ENCODE measurements at places on chromosomes 11 and 22. TPM values are rescaled to one million over a fixed set of nuclear protein-coding genes. Genes with fewer than 3 reads are reported as not detected.
A peak's percentile ranks its signal among the peaks of the same experiment; 100 is the strongest.

The ESAM gene
- 25.3 TPM for total RNA-seq

The SPON1 gene
- total RNA-seq = 13.5 TPM

The TRIM29 gene
- total RNA-seq = 2.4 TPM

The ADAMTS15 gene
- total RNA-seq = 18.4 TPM

The GGTLC3 gene
- not detected for total RNA-seq

DNA sequence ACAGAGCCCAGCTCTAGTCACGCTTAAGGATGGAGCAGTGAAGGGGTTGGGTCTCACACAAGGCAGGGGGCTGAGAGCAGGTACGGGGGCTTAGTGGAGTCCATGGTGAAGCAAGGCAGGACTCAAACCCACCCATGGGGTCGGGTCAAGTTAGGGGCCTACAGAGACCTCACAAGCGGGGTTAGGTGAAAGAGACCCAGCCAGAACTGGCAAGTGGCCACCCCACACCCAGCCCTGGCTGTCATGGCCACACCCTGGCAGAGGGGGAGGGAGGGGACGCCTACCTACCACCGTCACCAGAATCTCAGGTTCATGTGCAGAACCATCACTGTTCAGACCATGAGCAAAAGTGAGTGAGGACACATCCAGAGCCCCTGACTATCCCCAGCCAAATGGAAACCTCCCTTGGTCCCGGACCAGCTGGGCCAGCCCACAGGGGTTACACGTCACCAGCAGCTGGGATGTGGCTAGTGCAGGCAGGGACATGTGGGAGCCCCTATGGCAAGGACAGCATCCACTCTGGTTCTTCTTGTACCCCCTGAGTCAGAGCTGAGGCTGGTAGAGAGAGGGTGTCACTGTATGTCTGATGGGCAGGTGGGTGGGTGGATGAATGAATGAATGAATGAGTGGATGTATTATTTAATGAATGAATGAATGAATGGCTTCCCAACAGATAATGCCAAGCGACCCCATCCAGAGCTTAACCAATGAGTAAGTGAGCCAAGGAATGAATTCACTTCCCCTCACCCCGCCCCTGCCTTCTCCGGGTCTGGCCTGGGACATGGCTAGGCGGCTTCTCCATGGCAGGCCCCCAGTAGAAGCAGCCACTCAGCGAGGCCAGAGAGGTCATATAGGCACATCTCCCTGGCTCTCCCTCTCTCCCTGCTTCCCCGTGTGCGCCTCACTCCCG lies 681.6 kb downstream of the TBC1D22A start:
- no peaks in the 10 kb centered on the region for H3K36me3 ChIP-seq
- H3K4me3 ChIP-seq = no peak overlapping the region
- H3K27ac ChIP-seq = no peak overlapping the region

GRCh38 chr11:134592391-134592990 lies 180.4 kb upstream of the B3GAT1 start:
- no peaks in the 10 kb centered on the region for H3K4me1 ChIP-seq
- DNase-seq = no peak
- no peaks in the 10 kb centered on the region for H3K27me3 ChIP-seq
- no peak overlapping the region for H3K27ac ChIP-seq
- H3K4me3 ChIP-seq = no peak overlapping the region

GRCh38 chr22:28801845-28802594 lies 1.7 kb upstream of the XBP1 start:
- peak overlapping the region; percentile 98 for H3K27ac ChIP-seq
- H3K4me3 ChIP-seq = no peak overlapping the region
- H3K4me1 ChIP-seq = peaks cover 49% of the 10 kb centered on the region
- peaks cover 8% of the 10 kb centered on the region for H3K36me3 ChIP-seq
- DNase-seq = no peak

- H3K36me3 ChIP-seq = no peaks in the 10 kb centered on the region
- H3K4me1 ChIP-seq = peaks cover 26% of the 10 kb centered on the region
- no peak overlapping the region for H3K27ac ChIP-seq
- no peak for DNase-seq
- H3K27me3 ChIP-seq = no peaks in the 10 kb centered on the region
These were observed 10.8 kb upstream of the CYP2R1 start for GRCh38 chr11:14902650-14903350.

GRCh38 chr22:45240104-45240809 lies 437 bp downstream of the KIAA0930 start:
- no peak overlapping the region for H3K27ac ChIP-seq
- DNase-seq = no peak
- H3K4me3 ChIP-seq = peak overlapping the region; percentile 80
- H3K36me3 ChIP-seq = peaks cover 17% of the 10 kb centered on the region
- H3K27me3 ChIP-seq = no peaks in the 10 kb centered on the region

DNA sequence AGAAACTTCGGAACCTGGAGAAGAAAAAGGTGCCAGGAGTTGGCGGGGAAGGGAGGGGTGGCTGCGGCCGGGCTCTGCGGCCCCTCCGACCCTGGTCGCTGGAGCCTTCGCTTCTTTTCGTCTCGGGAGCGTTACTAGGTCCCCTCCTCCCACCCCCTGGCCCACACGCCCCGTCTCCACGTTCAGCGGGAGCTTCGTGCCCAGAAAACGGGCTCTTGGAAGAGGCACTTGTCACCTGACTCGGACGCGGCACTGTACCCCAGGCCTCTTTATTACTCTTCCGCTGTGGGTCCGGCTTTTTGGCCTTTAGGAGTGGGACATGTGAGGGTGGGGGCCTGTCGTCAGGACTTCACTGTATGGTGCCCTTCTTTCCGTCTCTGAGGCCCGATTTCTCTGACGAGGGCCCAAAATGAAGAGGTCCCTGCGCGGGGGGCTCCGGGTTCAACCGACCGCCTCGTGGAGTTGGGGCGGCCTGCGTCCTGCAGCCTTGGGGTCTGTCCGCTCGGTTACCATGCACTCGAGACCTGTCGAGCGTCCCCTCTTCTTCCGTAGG lies 1.2 kb downstream of the CAPRIN1 start:
- DNase-seq = no peak
- no peaks in the 10 kb centered on the region for H3K36me3 ChIP-seq
- peaks cover 36% of the 10 kb centered on the region for H3K4me1 ChIP-seq
- peak overlapping the region; percentile 100 for H3K27ac ChIP-seq
- H3K27me3 ChIP-seq = no peaks in the 10 kb centered on the region

- H3K27ac ChIP-seq = peak overlapping the region; percentile 91
- peaks cover 25% of the 10 kb centered on the region for H3K36me3 ChIP-seq
- DNase-seq = peak; percentile 46
- H3K27me3 ChIP-seq = no peaks in the 10 kb centered on the region
- no peak overlapping the region for H3K4me3 ChIP-seq
- peaks cover 76% of the 10 kb centered on the region for H3K4me1 ChIP-seq
These were observed 18.9 kb upstream of the C11orf96 start for GRCh38 chr11:43923406-43924111.

- H3K27me3 ChIP-seq = no peaks in the 10 kb centered on the region
- DNase-seq = no peak
- peaks cover 30% of the 10 kb centered on the region for H3K4me1 ChIP-seq
- H3K27ac ChIP-seq = peak overlapping the region; percentile 38
- no peak overlapping the region for H3K4me3 ChIP-seq
These were observed 2.4 kb downstream of the VPS37C start for GRCh38 chr11:61158691-61159381.

GRCh38 chr22:36432592-36433317 lies 45.0 kb upstream of the MYH9 start:
- no peak overlapping the region for H3K27ac ChIP-seq
- H3K27me3 ChIP-seq = no peaks in the 10 kb centered on the region
- H3K4me1 ChIP-seq = peaks cover 7% of the 10 kb centered on the region
- H3K4me3 ChIP-seq = no peak overlapping the region
- DNase-seq = no peak

- no peaks in the 10 kb centered on the region for H3K27me3 ChIP-seq
- H3K36me3 ChIP-seq = peaks cover 17% of the 10 kb centered on the region
- no peak for DNase-seq
- peaks cover 4% of the 10 kb centered on the region for H3K4me1 ChIP-seq
These were observed 128.0 kb downstream of the MICAL2 start for GRCh38 chr11:12238420-12238819.

- DNase-seq = no peak
- H3K36me3 ChIP-seq = no peaks in the 10 kb centered on the region
- no peaks in the 10 kb centered on the region for H3K27me3 ChIP-seq
- H3K27ac ChIP-seq = peak overlapping the region; percentile 61
- H3K4me3 ChIP-seq = peak overlapping the region; percentile 19
- peaks cover 3% of the 10 kb centered on the region for H3K4me1 ChIP-seq
These were observed 37.2 kb downstream of the PARVA start for GRCh38 chr11:12414611-12415010.

GRCh38 chr11:122598971-122599370 lies 56.6 kb upstream of the UBASH3B start:
- no peak for DNase-seq
- H3K27ac ChIP-seq = no peak overlapping the region
- no peaks in the 10 kb centered on the region for H3K27me3 ChIP-seq
- no peaks in the 10 kb centered on the region for H3K36me3 ChIP-seq
- no peak overlapping the region for H3K4me3 ChIP-seq
- no peaks in the 10 kb centered on the region for H3K4me1 ChIP-seq

Data from tibial nerve (tissue), 4 donors.